ENCODE measurements at places on chromosomes 3 and 15.

GRCh38 chr15:91348752-91349500, 248.9 kb downstream of the SV2B start:
- no peak for DNase-seq

DNA sequence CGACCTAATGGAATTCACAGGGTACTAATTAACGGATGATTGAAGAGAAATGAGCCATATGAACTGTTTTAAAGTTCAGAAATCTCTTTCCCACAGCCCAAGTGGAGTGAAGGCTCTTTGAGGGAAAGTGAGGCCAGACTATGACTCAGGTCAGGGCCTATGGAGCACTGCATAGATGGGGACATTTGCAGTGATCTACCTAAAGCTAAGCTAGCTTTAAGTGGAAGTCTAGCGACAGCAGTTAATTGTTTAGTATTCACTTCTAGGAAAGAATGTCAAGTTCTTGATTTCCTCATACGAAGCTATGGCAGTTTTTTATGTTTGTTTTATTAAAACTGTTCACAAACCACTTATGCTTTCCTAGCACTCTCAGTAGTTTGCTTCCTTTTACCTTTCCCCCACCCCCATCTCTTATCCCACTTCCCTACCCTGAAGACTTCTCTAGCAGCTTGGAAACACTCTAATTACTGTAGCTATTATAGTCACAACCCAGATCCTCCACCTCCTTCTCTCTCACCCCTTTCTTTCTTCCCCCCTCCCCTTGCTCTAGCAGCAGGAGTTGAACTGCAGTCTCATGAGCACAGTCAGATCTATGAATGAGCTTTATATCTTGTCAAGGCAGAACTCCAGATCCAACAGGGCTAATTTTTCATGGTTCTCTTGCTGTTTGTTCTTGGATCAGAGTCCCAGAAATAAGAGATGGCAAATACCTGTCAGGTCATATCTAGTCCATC, 6.2 kb downstream of the ZNF609 start:
- no peak for DNase-seq

DNA sequence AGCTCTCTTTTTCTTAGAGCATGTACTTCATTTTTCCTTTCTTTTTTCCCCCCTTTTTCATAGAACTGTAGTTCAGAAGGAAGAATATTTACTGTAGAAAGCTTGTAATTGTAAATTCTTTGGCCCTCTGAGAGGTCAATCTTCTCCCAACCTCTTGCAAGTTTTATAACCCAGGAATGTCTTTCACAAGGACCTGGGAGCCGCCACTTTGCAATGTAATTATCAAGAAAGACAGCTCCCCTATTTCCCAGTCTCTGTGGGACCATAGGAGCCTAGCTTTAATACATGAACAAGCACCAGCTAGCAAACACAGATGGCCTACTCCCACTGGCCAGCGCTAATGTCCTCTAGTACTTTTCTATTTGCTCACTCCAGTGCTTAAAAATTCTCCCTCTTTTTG, 51.4 kb downstream of the NFKBIZ start:
- no peak for DNase-seq

DNA sequence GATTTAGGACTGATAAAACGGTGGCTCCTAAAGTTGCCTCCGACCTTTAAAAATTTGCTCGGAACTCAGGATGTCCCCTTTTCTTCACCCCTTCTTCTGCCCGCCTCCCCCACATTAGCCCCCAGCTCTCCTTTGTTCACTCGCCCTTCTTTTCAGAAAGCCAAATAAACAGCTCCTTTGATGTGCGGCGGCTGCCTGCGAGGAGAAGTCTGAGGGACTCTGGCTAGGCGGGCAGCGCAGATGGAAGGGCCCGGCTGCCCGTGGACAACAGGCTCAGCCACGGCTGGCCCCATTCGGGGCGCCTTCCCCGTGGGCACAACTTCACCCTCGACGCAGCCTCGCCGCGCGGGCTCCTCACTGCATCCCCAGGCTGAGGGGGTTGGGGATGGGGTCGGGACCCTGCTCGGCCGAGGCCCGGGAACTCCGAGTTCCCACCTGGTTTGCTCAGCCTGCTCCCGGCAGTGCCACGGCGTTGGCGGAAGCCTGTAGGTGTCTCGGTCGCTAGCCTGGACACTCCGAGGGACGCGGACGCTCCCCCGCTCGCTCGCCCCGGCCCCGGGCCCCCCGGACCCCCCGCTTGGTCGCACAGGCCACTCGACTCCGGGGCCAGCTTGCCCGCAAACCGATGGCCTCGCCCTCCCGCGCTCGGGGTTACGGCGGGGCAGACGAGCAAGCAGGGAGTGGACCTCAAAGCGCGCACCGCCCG, 897 bp upstream of the TLE3 start:
- DNase-seq: no peak

GRCh38 chr3:121165397-121165837, 257.4 kb downstream of the STXBP5L start:
- no peak for DNase-seq

- no peak for DNase-seq
These were observed 61.5 kb upstream of the GALNT15 start for GRCh38 chr3:16112910-16113504.

GRCh38 chr3:141388823-141389621, 20.7 kb downstream of the ZBTB38 start:
- no peak for DNase-seq

DNA sequence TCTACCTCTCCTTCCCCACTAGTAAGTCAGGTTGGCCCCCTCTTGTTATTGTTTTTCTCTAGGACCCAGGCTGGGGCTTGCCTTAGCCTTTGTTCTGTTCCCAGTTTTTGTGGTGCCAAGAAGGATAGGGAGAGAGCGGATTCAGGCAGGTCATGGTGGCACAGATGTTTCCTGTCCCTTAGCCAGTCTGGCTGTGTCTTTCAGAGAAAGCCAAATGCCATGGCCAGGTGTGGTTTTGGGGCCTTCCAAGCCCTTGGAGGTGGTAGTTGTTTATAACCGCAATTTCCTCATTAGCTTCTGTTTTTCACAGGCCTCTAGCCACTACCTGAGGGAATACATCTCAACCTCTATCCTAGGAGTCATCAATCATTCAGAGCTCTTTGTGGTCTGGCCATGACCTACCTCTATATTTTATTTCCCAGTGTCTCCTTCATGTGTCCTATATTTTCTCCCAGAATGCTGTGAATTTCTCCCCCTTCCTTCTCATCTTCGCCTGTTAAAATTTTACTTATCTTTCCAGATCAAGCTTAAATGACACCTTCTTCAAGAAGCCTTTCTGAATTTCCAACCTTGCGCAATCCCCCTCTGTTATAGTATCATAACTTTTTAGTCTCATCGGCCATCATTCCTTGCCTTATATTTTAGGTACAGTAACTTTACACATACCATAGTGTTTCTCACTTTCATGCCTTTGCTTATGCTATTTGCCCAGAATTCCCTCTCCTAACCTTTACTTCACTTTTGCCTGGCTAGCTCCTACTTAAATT, 38.2 kb downstream of the TIMP4 start:
- DNase-seq: no peak

DNA sequence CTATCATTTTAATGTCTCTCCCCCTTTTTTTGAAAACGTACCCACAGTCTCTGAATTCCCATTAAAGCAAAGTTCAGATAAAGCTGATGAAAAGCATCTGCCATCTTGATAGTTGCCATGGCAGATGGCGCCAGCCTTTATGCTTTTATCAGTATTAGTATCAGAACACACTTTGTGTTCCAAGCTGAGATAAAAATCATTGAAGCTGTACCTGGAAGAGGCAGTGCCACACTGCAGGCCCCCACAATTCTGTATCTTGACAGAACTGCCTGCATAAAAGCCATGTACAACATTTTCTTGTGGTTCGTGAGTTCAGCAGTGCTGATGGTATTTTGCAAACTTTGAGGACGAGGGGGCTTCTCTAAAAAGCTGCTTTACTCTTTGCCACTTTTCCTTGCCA, 311.7 kb downstream of the SATB1 start:
- no peak for DNase-seq

- DNase-seq: no peak
These were observed 89.7 kb upstream of the GK5 start for GRCh38 chr3:142315083-142315482.

DNA sequence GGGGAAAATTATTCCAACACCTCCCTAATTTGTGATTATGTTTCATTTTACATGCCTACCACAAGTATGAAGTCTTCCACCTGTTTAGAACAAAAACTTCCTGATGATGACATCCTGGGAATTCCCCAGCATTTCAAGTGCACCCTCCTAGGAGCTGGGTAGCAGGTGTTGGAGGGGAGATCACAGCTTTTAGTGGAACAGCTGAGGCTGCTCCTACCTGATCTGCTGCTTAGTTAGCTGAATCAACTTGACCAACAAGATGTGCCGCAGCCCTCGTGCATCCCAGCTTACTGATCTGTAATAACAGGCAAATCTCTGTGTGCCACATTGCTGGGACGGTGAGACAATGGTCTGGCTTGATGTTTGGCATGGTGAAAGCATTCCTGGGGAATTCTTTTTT, 29.7 kb downstream of the TRAK1 start:
- peak; percentile 5 for DNase-seq

- DNase-seq: no peak
These were observed 249.5 kb upstream of the EOMES start for GRCh38 chr3:27971600-27971999.

GRCh38 chr3:32095431-32095830, 11.0 kb upstream of the GPD1L start:
- DNase-seq: no peak

DNA sequence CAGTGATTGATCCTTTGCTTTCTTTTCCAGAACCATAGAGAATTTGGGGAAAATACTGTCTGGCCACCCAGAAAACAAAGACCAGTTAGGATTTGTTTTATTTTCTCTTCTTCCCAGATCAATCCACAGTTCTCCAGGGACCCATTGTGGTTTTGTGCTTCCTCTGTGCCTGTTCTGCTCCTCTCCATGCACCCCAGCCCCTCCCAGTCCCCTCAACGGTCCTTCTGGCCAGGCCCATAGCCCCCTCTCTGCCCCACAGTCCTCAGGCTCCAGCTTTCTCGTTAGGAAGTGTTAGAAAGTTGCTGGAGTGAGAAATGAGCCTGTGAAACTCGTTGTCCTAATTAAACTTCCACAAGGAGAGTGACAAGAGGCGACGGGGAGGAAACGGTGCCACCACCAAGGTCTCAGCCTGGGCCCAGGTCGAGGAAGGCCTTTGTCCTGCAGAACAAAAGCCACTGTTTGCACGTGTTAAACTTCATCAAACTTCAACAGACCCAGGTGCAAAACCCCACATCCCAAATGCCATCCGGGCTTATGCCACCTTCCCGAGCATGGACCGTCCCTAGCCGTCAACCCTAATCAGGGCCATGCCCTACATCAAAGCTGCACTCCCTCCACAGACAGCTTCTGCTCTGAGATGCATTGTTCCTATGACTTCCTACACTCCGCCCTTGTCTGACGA, 18.7 kb upstream of the ALDH1A3 start:
- no peak for DNase-seq

- DNase-seq: no peak
These were observed 46.3 kb upstream of the UTS2B start for GRCh38 chr3:191376516-191377141.

DNA sequence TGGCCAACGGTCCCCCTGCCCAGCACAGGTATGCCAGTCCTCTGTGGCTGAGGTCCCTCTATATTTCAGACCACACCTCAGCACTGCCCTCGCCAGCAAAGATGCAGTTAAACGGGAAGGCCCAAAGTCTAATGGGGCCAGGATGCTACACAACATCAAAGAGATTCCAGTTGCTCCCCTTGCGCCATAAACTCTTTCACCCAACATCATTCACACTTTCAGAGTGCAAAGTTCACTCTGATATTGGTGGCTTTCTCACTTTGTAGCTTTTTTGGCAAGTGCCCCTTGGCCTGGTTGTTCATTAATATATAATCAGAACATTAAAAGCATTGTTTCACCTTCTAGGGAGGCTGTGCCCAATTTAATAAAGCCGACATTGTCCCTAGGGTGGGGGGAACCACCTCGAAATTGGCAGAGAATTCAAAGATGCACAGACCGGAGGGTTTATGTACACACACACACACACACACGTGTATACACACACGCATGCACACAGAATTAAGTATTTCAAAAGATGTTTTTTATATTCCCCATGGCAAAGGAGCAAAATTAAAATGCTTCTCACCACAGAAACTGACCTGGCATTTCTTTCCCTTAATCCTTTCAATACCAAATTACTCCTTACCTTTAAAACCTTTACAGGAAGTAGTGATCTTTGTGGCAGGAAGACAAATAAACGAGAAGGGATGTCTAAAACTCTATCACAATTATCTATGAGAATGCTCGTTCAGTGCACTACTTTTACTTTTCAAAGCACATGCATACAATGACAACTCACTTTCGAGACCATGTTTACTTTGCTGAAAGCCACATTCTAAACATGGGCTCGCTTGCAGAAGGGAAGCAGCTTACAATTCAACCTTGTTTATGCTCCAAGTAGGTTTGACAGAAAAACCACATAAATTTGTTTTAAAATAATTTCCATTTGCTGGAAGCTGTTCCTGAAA, 19.5 kb downstream of the LRIG1 start:
- no peak for DNase-seq

DNA sequence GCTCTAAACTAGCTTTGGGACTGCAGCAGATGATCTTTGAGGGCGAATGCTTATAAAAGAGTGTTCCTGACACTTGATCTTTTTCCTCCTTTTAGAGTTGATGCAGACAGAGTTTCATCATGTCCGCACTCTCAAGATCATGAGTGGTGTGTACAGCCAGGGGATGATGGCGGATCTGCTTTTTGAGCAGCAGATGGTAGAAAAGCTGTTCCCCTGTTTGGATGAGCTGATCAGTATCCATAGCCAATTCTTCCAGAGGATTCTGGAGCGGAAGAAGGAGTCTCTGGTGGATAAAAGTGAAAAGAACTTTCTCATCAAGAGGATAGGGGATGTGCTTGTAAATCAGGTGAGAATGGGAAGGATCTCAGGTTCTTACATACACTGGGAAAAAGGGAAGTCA, 75.7 kb downstream of the KLHL25 start:
- DNase-seq: peak; percentile 27

GRCh38 chr15:55799291-55800212, 56.6 kb upstream of the PRTG start:
- no peak for DNase-seq

DNA sequence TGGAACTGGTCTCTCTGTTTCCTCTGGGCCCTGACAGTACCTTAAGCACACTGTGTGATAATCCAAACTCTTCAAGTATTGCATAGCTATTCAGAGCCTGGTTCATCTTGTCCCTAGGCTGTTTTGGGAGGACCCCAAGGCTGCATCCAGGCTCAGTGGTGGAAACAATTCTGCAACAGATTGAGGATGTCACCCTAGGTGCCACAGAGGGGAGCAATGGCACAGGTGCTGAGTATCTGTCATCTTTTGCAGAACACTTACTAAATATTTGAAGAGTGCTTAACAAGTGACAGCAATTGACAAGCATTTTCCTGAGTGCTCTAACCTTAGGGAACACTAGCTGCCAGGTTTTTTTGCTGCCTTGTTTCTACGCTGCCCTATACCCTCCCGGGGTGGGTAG, 27.8 kb downstream of the STARD5 start:
- no peak for DNase-seq

- DNase-seq: no peak
These were observed 27.3 kb downstream of the CYP11A1 start for GRCh38 chr15:74340150-74340549.
